Activated CD4-positive, alpha-beta T cell treated with anti-CD3 and anti-CD28 coated beads, Interleukin-2, amount 50 U/mL, for 24 hours (primary cell): ENCODE measurements at places on chromosomes 2 and 18.

GRCh38 chr2:235627682-235628081, 133.8 kb downstream of the AGAP1 start:
- no peak for DNase-seq

DNA sequence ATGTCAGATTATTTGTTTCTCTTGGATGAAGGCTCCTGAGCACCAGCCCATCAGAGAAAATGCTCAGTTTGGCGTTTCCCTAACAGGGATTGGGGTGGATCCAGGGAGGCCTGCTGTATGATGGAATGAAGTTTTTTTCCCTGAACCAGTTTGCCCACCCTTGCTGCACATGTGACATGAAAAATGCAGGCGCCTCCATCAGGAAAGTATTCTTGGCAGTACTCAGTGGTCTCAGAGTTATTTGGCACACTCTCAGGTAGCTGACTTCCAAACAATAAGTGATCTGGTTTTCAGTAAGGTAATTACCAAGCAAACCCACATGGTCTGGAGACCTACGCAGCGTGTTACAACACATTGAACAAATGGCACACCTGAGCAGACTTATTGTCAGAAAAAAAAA, 254.9 kb downstream of the PAX3 start:
- DNase-seq, result no peak

- no peak for DNase-seq
Observed at GRCh38 chr2:195392446-195393336, 264.3 kb upstream of the SLC39A10 start.

- DNase-seq, result no peak
Observed at GRCh38 chr2:110837446-110838409, 105.4 kb downstream of the ACOXL start.

DNA sequence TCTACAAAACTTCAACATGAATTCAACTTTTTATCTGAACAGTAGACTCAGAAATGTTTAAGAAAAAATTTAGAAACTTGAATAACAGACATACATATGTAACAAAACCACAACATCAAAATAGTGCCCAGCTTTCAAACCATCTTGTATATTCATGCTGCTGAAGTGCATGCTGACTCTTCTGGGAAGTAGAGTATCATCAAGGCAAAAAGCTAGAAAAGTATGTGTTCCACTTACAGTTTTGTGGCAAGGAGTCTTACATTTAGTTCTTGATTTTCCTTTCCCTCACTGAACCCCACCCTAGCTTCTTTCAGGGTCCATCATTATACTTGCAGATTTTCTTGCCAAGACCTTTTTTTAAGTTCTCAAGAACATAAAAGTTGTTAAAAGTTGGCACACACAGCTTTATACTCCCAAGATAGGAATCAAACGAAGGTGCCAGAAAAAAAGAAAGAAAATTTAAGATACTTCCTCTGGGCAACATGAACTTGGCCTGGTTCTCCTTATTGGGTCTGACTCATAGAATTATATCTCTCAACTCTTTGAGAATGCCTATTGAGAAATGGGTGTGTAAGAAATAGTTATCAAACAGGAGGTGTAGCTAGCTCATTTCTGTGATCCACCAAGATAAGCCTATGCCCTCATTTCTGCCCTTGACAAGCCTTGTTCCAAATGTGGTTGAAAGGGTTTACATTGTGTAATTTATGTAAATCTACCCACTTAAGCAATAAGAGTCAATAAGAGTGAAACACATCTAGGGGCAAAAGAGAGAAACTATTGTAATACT, 667.6 kb upstream of the ACVR2A start:
- no peak for DNase-seq

DNA sequence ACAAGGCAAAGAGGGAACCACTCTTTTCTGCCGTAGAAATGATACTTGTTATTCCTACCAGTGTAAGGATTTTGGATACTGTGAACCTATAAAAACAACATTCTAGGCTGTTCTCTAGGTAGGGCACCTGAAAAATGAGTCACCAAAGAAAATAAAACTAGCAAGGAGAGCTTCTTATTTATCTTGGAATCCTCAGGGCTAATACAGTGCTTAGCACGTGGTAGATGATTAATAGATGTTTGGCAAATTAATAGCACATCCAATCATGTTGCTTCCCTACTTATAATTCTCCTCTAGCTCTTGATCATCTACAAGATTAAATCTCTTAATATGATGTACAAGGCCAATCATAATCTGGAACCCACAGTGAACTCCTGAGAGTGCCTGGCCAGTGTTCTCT, 73.1 kb downstream of the AAK1 start:
- DNase-seq, result no peak

DNA sequence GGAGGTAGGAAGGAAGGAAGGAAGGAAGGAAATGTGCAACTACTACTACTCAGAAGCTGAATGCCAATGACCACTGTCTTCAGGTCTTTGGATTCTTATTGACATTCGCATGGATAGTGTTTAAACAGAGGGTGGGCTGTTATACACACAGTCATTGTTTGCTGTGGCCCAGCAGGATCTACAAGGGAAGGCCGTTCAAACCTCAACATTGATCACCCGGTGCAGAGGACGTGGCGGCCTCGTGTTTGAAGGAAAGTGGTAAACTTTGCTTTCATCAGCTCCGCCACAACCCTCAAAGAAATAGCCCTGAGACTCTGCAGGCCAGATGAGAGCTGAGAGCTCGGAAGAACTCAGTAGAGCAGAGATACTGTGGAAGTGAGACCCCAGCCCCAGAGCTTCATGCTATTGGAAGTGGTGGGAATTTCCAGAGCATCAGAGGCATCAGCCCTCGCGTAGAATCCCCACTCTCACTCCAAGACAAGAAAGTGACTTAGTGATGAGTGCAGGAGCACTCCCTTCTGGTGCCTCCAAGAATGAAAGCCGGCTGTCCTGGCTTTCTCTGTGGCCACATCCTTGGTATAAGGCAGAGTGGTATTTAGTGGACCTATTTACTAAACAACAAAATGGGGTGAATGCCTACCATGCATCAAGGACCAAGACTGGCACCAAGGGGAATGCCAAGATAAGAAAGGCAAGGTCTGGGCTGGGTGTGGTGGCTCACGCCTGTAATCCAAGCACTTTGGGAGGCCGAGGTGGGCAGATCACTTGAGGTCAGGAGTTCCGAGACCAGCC, 10.1 kb upstream of the ROCK2 start:
- no peak for DNase-seq

DNA sequence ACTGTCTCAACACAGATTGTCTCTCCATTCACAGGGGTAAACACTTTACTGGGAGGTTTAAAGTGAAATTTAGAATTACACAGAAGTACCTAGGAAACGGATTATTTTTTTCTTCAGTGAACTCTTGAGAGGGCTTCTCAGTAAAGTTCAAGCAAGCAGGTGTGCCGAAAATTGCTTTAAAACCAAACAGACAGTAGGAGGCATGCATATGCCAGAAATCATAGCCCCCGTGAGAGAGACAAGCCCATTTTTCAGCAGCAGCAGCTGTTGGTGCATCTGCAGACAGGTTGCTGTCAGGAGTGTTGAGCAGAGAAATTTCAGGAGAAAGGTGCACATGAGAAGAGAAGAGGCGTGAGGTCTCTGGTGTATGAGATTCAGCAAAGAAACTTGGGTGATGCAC, 2115.5 kb upstream of the CELF4 start:
- DNase-seq, result no peak
